Coronary artery (tissue), 2 donors: ENCODE measurements at places on chromosomes 7 and 10.

GRCh38 chr7:135920478-135920877 is 56.7 kb downstream of the MTPN start:
- DNase-seq: no peak

DNA sequence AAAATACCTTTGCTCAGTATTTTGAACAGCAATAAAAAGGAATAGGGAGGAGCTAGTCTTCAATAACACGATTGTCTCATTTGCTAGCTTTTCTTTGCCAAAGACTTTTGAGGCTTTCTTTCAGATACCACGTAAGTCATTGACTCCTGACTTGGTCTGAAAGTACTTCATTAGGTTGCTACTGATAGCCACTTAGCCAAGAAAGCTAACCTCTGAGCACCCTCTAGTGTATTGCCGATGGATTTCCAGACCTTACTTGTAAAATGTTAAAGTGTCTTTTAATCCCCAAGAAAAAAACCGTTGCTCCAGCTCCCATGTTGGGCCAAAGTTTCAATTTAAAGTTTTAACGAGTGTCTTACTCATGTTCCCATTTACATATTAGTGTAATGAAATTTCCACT is 63.4 kb upstream of the STRIP2 start:
- no peak for DNase-seq

GRCh38 chr10:91798649-91799611 is 704 bp downstream of the TNKS2 start:
- no peak for DNase-seq

DNA sequence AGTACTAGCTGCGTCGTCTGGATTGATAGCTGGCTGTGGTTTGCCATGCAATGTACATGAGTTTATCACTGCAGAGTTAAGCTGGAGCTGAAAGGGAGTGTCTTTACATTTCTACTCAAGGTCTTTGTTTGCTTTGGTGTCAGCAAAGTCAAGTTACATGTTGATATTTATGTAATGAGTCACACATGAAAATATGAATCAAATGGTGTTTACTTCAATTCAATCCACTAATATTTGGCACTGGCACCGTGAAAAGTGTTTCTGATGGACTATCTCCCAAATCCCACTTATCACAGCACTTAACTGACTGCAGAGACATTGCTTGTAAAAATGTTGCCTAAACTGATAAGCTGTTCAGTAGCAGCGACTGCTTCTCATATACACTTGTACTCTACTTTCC is 395.9 kb downstream of the TFEC start:
- no peak for DNase-seq

DNA sequence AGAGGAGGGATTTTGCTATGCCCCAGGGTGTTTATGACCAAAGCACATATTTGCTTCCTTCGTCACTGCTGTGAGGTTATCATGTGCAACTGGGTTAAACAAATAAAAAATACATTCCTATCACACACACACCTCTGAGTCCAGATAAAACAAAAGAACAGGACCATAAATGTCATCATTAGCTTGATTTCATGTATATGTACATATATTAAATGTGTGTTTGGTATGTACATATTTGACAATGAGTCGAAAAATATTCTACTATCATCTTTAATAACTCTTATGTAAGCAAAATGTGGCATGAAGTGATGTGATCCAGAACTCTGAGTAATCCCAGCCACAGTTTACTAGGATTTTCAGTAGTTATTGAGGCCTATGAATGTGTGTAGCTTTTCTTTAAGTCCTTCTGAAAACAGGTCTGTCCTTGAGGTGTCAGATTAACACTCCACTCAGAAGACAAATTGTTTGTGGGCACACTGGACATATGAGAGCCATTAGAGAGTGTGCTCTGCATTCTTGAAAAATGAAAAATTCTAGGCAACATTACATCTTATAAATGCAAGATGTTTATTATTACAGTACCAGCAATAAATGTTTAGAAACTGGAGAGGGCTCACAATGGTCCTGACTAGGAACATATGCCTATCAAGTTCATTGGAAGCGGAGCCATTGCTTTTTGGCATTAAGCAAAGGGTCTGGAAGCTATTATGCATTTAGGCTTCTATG is 335.1 kb upstream of the SEMA3A start:
- no peak for DNase-seq

DNA sequence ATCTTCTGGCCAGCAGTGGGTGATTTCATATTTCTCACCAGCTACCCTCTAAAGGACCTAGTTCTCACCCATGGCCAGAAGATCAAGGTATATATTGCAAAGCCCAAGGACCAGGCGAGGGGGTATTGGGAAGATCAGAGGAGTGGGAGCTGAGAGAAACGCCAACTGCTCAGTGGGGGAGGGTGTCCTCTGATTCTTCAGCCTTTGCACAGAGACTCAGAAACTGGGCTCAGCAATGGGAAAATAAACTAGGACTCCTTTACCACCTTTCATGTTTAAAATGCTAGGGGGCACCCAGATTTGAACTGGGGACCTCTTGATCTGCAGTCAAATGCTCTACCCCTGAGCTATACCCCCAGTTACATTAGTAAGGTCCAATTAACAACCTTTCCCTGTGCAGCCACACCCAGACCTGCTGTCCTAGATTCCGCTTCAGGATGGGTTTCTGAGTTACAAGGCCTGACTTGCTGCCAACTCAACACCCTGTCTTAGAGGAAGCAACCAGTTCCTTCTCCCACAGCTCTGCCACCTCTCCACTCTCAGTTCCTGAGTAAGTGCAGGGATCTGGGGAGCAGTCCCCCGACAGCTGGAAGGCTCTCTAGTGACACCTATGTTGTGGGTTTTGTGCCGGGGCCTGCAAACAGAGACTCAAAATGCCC is 93.5 kb downstream of the ZNF783 start:
- DNase-seq: no peak

DNA sequence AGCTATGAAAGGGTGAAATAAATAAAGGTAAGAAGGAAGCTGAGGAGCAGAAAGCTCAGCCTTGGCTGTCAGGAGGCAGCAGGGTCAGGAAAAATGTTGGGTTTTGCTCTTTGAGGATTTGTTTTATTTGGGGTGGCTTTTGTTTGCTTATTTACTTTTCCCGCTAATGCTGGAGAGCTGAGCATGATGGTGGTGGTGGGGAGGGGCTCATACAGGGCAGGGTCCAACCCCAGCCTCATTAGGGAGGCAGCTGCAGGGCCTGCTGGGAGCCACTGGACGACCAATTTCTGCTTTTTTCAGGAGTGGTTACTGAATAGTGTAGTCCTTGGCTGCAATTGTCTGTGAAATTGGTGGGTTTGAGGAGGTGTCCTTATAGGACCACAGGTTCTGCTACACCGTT is 36.3 kb downstream of the CCM2 start:
- DNase-seq: no peak
